Aorta (tissue), 5 donors: ENCODE measurements at places on chromosomes 7 and 10. TPM values are rescaled to one million over a fixed set of nuclear protein-coding genes. Genes with fewer than 3 reads are reported as not detected.

Gene C10orf95
- 0.36 TPM for polyA plus RNA-seq

Gene EGFR
- 11.3 TPM for polyA plus RNA-seq

Gene ZNF12
- polyA plus RNA-seq: 8.9 TPM

Gene HTR5A
- polyA plus RNA-seq: not detected

Gene MMP21
- not detected for polyA plus RNA-seq

Gene AGAP5
- polyA plus RNA-seq: 1.5 TPM

Gene MYH16
- not detected for polyA plus RNA-seq

Gene FANK1
- polyA plus RNA-seq: 6.1 TPM

Gene ABCC2
- 0.33 TPM for polyA plus RNA-seq

Gene HECW1
- 0.77 TPM for polyA plus RNA-seq

Gene PDZD7
- 0.97 TPM for polyA plus RNA-seq

Gene CTAGE4
- 2.0 TPM for polyA plus RNA-seq

Gene MACROH2A2
- 2.1 TPM for polyA plus RNA-seq

Gene TDRD1
- polyA plus RNA-seq: 0.36 TPM
